ENCODE measurements at places on chromosomes 2 and 18. TPM values are rescaled to one million over a fixed set of nuclear protein-coding genes. Genes with fewer than 3 reads are reported as not detected.

The TSHZ1 gene
- 12.8 TPM for polyA plus RNA-seq

The RNF125 gene
- polyA plus RNA-seq = 9.1 TPM

The RBM44 gene
- polyA plus RNA-seq = 21.1 TPM

The SLC5A7 gene
- 0.21 TPM for polyA plus RNA-seq

The ATP6V1B1 gene
- polyA plus RNA-seq = not detected

All from testis (tissue), 5 donors.